ENCODE measurements at places on chromosomes 1 and 21.

GRCh38 chr1:46719689-46720088 is 775 bp upstream of the EFCAB14 start:
- peak; percentile 14 for DNase-seq

DNA sequence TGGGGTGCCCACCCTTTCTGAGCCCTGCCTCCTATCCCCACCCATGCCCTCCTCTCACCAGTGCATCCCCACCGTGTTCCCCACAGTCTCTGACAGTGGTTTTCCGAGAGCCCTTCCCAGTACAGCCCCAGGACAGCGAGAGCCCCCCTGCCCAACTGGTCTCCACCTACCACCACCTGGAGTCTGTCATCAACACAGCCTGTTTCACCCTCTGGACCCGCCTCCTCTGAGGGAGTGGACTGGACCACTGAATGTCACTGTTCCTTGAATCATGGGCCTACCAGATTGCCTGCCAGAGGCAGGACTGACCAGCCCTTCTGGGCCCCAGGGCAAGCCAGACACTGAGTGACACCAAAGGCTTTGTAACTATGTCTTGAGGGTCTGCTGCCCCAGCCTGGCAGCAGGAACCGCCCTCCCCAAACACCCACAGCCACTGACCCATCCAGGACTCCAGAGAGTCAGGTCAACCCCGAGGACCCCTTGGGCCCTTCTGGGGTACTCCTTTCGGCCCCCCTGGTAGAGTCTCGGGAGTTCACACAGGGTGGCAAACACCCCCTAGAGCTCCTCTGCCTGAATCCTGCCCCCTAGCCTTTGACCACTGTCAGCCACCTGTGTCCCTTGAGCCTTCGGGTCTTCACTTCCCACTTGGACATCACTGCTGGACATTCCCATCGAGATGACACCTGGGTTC is 3.3 kb downstream of the HYI start:
- DNase-seq: no peak

DNA sequence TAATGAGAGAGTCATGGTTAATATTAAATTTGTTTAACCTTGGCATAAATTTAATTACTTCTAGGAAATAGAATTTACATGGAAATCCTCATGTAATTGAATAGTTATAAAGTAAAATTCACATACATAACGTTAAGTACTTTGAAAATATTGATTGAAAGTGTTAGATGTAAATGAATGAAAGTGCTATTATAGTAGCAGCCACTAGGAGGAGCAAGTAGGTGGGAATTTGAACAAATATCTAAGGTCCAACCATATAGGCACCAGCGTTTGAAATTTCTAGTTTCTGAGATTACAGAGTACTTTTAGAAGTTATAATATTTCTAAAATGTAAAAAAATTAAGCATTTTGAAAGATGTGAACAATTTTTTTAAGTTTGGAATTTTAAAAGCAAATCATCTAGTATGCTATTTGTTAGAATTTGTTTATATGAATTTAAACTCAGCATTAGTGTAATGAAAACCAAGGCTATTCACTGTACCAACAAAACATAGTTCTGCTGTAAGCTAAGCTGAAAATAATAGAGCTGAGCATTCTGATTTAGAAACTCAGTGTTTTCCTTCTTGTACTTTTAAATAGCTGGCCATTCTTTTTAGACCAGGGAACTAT is 3.3 kb downstream of the B3GALT2 start:
- DNase-seq: peak; percentile 14

- peak; percentile 22 for DNase-seq
These were observed 137.3 kb downstream of the NAV1 start for GRCh38 chr1:201676197-201676596.

GRCh38 chr1:200363264-200363933 is 46.4 kb downstream of the ZNF281 start:
- no peak for DNase-seq
